Hepatocyte (in vitro differentiated cells): ENCODE measurements at places on chromosomes 5 and 9. TPM values are rescaled to one million over a fixed set of nuclear protein-coding genes. Genes with fewer than 3 reads are reported as not detected.

The CCL21 gene
- polyA plus RNA-seq: not detected in 2 replicates

The ZBED3 gene
- 27.2 and 29.8 TPM in 2 replicates for polyA plus RNA-seq

The SLC6A19 gene
- 4.8 and 5.8 TPM in 2 replicates for polyA plus RNA-seq

The TNFSF8 gene
- polyA plus RNA-seq: not detected in 2 replicates

The CRHBP gene
- 0.37 and 0.77 TPM in 2 replicates for polyA plus RNA-seq

The PCDHGB3 gene
- not detected in 2 replicates for polyA plus RNA-seq

The DAPK1 gene
- polyA plus RNA-seq: 44.4 and 46.9 TPM in 2 replicates

The TPM2 gene
- 166 and 203 TPM in 2 replicates for polyA plus RNA-seq

The WDR38 gene
- polyA plus RNA-seq: not detected in 2 replicates

The SNCB gene
- 0.57 TPM in 1 of 2 replicates, not detected in the other for polyA plus RNA-seq

The RLN1 gene
- polyA plus RNA-seq: 0.34 and 0.49 TPM in 2 replicates

The OTP gene
- not detected in 2 replicates for polyA plus RNA-seq

The C9orf50 gene
- 0.86 TPM in 1 of 2 replicates, not detected in the other for polyA plus RNA-seq

The CNTFR gene
- polyA plus RNA-seq: 7.0 and 7.5 TPM in 2 replicates
